Common myeloid progenitor, CD34-positive (primary cell): ENCODE measurements at places on chromosomes 16 and 17.

GRCh38 chr16:1159973-1160772 is 7.3 kb downstream of the CACNA1H start:
- no peak for DNase-seq

- DNase-seq: no peak
These were observed 1.6 kb downstream of the PPL start for GRCh38 chr16:4935241-4935855.

DNA sequence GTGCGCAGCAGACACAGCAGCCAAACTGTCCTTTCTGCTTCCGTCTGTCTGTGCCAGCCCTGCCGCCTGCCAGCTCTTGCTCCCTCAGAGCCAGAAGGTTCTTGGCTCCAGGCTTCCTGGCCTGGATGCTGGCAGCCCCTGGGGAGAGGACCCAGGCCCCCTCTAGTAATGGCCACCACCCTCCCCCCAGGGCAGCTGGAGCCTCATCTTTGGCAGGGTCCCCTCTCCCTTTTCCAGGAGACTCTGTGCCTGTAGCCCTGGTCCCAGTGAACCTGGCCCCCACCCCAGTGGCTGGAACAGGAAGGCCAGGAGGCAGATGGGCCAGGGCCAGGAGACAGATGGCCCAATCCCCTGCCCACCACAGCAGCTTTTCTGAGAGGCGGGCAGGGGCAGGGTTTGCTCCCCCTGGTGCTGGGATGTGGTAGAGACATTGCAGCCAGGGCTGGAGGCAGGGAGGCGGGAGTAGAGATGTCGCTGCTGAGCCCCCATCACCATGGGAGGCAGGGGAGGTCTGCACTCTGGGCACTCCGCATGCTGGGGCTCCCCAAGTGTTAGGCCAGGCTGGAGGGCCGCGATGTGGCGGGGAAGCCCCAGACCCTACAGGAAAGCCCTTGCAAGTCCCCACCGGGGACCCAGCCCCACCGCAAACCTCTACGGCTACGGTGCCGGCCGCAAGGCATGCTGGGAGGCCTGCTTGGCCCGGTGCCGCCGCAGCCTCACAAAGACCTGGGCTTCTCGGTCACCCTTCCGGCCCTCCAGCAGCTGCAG is 16.7 kb downstream of the UNC13D start:
- DNase-seq: peak; percentile 81

- DNase-seq: no peak
These were observed 470.3 kb downstream of the TMEM114 start for GRCh38 chr16:8120001-8120400.

DNA sequence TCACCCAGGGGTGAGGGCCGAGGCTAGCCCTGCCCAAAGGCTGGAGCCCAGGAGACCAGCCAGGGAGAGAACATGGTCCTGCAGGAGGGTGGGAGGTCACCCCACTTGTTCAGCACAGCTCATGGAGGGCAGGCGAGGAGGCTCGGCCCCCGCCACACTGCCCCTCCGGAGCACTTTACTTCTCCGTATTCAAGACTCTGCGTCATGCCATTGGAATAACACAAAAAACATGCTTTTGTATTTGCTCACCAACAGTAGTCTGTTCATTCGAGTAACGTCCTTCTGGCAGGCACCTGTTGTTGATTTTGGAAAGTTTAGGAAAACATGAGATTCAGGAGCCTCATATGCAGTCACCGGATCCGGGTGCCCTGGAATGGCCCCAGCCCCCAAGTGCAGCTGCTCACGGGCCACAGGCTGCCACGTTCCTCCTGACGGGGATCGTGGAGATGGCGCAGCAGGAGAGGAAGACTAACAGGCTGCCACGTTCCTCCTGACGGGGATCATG is 81.1 kb upstream of the DNAH17 start:
- no peak for DNase-seq

DNA sequence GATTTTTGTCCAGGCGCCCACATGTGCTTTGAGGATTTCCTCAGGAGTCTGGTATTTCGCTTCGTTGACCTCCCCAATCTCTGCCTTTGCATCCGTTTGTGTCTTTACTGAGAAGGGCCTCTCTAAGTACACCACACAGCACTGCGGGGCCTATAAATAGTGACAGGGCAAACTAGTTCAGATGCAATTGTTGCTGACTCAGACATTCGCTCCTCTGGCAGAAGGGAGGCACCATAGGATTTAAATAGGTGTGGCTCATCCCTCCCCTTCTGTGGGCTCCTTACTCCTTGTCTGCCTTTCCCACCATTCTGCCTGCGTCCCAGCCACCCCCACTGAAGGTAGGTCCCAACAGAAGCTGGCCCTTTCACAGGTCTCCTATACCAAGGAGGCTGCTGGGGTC is 192.3 kb downstream of the SHISA9 start:
- no peak for DNase-seq

DNA sequence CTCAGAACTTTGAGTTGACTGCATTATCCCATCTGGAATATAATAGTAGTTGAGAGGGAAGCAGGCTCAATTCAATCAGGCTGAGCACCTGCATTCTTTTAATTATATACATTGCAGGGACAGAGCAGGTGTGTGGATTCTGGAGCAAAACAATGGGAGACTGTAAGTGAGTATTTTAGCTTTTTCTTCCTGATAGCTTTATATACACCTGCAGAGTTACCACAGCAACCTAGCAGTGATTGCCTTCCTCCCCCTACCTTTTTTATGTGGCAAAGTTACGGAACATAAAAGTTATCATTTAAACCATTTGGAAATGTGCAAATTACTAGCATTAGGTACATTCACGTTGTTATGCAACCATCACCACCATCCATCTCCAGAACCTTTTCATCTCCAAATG is 25.4 kb upstream of the RHOT1 start:
- no peak for DNase-seq

DNA sequence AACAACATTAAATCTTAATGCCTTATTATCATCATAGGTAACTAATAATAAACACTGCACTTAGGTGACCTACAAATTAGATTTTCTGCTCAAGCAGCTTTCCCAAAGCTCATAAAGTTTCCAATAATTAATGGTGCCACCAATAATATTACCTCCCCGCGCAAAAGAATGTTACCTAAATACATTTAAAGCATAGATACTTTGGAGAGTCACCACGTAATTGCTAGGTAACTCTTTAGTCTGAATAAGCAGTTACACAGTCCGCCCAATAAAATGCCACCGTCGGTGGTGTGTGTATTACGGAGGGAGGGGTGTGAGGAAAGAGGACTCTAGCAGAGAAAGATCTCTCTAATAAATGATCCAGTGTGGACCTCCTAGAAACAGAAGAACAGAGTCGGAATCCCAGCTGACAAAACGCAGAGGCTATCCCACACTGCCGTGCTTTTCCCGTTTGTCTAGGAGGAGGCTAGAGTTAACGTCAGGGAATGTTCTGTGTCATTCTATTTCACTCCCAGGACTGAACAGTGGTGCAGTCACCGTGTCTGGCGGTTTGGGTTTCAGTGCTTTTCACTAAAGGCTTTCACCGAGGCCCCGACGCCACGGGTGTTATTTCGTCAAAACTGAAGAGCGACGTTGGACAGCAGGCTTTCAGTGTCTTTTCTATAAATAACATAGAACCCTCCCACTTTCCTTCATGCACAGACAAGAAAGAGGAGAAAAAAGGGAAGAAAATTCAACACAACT is 630 bp downstream of the RNFT1 start:
- DNase-seq: peak; percentile 25

- no peak for DNase-seq
These were observed 12.7 kb downstream of the HIC1 start for GRCh38 chr17:2067608-2068024.

DNA sequence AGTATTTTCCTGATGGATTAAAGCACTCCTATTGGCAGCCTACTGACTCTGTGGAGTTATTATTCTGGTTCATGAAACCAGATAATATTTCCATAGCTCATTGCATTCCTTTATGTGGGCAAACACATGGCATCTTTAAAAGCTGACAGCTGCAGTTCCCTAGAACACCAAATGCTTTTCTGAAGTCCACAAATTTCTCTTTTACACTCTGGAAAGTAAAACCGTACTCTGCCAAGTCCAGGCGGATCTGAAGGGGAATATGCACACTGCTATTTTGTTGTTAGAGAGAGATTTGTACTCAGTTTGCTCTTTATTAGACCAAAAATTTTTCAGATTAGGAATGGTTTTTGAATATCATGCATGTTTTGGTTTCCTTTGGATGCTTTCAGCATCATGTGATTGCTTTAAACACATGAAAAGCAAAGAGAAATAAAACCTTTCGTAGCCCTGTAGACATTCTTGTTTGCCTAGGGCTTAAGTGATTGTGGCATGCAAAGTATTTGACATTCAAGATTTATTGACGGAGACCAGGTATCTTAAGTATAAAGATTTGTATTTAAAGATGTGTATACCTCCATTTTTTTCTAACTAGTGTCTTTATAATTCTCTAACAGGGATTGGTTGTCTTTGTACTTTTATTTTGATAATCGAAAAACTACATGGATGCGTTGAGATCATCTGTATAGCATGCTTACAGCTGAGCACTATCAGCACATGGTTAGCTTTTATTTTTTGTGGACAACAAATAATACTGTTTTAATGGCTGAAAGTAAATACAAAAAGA is 19.5 kb downstream of the SEC14L1 start:
- no peak for DNase-seq

DNA sequence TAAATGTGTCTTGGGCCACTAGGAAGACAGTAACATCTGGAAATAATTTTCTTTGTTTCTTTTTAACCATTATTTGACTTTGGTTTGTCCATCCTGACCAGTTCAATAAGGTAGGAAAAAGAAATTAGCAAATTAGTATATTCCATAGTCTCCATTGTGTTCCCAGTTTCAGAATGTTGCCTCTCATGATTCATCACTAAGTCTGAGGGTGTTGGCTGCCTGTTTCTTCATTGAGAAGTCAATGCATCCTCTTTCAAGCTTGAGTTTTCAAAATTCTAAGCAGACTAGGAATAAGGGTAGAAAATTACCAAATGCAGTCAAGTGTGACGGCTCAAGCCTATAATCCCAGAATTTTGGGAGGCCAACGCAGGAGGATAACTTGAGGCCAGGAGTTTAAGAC is 41.9 kb downstream of the ZFHX3 start:
- DNase-seq: no peak

- no peak for DNase-seq
These were observed 550.0 kb downstream of the CDH13 start for GRCh38 chr16:83176802-83177201.

DNA sequence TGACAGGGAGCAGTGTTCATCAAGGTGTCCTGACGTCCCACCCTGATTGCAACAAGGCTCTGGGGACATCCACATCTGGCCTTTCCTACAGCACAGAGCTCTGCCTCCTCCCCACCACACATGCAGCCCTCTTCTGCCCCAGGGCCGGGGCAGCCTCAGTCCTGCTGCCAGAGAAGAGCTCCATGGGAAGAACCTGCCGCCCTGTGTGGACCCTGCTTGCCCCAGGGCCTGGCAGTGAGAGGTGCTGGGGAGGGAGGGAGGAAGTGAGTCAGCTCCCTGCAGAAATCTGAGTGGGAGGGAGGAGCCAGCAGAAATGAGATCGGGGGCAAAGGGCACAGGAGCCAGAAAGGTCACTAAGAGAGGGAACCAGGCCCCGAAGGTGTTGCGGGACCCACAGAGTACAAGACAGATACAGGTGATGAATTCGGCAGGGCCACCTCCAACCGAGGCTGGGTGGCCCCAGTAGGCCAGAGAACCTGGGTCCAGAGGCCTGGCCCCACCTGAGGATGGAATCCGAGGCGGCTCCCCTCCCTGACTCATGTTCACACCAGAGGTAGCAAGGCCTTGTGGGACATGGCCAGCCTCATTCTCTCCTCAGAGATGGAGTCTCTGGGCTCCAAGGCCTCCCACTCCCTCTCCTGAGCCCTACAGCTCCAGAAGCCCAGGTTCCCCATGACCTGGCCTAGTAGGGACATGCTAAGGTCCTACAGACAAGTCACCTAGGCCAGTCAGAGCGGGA is 24.8 kb downstream of the MYO18A start:
- no peak for DNase-seq

DNA sequence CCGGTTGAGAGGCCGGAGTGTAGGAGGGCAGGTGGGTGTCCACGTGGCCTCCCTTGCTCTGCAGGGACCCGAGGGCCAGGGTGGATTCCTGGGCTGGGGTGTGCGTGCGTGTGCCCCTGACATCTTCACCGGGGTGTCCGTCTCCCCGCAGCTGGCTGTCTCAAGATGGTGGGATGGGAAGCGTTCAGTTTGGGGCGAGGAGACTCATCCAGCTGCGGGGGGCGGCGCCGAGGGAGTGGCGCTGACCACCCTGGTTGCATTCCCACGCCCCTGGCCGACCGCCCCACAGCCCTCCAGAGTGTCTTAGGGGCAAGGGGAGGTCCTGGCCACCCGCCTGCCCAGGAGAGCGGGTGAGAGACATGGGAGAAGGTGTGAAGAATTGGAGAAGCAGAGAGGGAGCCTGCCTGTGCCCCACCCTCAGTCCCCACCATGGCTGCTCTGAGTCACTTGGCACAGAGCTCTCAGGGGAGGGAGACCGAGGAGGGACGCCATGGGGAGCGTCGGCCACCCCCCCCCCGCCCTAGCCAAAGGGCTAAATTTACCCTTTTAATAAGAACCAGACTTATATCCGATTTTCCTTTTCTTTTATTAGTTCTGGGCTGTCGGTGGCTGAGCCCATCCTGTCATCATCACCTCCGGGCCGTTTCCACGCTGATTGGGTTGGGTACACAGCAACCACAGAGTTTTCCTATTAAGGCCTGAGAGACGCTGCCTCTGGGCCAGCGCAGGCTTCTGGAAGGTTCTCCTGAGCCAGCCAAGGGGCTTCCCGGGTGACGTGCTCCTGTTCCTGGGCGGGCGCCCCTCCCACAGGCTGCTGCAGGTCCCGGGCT is 22.0 kb downstream of the BAHCC1 start:
- DNase-seq: no peak

- no peak for DNase-seq
These were observed 143.5 kb downstream of the PPM1E start for GRCh38 chr17:58899191-58899590.

DNA sequence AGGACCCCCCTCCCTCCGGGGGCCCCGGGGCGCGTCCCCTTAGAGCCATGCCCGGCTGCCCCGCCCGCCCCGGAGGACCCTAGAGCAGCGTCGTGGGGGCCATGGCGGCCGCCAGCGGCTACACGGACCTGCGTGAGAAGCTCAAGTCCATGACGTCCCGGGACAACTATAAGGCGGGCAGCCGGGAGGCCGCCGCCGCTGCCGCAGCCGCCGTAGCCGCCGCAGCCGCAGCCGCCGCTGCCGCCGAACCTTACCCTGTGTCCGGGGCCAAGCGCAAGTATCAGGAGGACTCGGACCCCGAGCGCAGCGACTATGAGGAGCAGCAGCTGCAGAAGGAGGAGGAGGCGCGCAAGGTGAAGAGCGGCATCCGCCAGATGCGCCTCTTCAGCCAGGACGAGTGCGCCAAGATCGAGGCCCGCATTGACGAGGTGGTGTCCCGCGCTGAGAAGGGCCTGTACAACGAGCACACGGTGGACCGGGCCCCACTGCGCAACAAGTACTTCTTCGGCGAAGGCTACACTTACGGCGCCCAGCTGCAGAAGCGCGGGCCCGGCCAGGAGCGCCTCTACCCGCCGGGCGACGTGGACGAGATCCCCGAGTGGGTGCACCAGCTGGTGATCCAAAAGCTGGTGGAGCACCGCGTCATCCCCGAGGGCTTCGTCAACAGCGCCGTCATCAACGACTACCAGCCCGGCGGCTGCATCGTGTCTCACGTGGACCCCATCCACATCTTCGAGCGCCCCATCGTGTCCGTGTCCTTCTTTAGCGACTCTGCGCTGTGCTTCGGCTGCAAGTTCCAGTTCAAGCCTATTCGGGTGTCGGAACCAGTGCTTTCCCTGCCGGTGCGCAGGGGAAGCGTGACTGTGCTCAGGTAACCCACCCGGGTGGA is 759 bp downstream of the ALKBH5 start:
- DNase-seq: peak; percentile 84
